T-helper 2 cell (primary cell): ENCODE measurements at places on chromosomes 13 and 19.

DNA sequence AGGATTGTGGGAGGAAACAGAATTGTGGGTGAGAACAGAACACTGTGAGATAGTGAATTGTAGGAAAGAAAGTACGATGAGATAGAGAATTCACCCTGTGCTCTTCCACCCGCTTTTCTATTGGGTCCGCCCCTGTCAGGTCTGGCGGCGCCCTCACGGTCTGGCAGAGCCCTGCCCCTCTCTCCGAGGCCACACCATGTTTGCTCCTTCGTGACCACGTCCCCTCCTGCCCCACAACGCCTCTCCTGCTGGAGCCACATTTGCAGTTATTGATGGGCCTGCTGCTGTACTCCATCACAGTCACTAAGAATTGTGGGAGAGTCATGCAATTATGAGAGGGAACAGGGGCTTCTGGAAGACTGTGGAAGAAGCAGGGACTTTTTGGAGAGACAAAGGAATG, 473.1 kb downstream of the KLF12 start:
- DNase-seq: no peak

- no peak for DNase-seq
Observed at GRCh38 chr13:47178090-47178950, 281.5 kb upstream of the HTR2A start.

- DNase-seq: no peak
Observed at GRCh38 chr13:107271227-107271626, 703.3 kb upstream of the ARGLU1 start.

GRCh38 chr13:99495466-99496183, 5.6 kb upstream of the TM9SF2 start:
- DNase-seq: peak; percentile 36

GRCh38 chr19:50515168-50515561, 1.5 kb upstream of the ASPDH start:
- DNase-seq: no peak

- DNase-seq: no peak
Observed at GRCh38 chr19:54299126-54299498, 13.9 kb downstream of the LILRA5 start.

DNA sequence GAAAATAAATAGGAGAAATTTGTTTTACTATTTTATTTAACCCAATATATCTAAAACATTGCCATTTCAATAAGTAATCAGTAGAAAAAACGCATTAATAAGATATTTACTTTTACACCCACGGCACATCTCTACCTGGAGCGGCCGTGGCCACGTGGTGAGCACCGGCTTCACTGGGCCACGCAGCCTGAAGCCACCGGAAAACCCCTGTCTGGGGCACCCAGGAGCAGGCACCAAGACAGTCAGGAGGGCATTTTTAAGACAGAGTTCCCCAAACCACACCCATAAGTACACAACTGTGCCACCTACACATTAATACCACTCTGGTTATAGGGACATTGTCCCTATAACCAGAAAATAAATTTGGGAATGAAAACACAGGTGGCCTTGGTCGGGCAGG, 80.9 kb downstream of the SPACA7 start:
- no peak for DNase-seq

GRCh38 chr13:96540670-96541069, 450.8 kb downstream of the HS6ST3 start:
- DNase-seq: no peak

DNA sequence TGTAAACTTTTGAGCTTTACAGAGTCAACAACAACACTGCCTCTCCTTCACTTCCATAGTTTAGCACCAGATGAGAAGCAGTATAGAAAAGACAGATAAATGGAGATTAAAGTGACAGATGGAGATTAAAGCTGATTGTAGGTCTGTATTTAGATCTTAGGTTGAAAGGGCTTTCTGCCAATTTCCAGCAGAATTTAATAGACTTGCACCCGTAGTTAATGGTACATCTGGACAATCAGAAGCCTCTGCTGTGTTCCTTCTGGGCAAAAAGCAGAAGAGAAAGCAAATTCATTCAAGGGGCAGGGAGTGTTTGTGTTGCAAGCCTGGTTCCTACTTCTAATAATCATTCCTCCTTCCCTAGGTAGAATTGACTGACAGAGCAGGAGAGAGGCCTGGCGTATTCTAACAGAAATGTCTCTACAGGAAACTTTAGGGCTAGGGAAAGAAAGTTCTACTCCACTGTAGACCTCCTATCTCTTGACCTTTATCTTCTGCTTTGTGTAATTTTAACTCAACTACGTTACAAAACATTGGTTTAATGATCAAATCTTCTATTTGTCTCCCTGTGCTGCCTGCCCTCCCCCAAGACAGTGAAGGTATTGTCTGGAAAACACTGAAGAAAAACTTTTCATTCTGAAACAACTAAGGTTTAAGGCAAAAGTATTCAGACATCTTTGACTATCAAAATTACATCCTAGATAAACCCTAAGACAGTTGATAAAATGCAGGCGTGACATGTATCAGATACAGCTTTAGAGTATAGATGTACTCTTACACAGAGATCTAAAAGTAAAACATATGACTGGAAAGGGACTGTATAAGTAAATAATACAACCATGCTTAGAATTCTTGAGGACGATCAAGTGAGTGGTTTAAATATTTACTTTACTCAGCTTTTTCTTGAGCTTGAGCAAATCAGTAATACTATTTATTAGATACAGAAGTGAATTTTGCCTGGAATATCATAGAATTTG, 44.4 kb downstream of the GPC6 start:
- no peak for DNase-seq

GRCh38 chr19:29836409-29836825, 24.6 kb downstream of the CCNE1 start:
- DNase-seq: no peak

- no peak for DNase-seq
Observed at GRCh38 chr13:65926750-65927171, 1303.4 kb downstream of the PCDH9 start.

GRCh38 chr19:40726279-40726678, 9.4 kb downstream of the ITPKC start:
- no peak for DNase-seq

GRCh38 chr19:20164456-20164855, 2.6 kb upstream of the ZNF486 start:
- DNase-seq: no peak

DNA sequence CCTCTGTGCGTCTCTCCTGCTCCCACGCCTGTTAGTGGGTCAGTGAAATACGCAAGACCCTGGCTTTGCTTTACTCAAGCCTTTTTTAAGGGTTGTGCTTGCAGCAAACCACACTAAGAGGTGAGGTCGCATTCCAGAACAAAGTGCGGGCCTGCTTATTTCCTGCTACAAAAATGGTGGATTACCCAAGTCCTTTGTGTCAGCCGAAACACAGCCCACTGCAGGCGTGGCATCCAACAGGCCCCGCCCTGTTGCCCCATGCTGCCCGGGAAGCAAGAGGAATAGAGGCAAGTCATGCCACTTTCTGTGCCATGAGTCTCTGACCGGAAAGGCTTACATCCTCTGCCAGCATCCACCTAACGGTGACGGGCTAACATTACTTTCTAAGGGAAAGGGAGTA, 7.7 kb upstream of the IRS2 start:
- no peak for DNase-seq

GRCh38 chr19:49473868-49474541, at the start of gene FLT3LG:
FLT3LG (plus strand) TSS chr19:49474215; CDS start chr19:49474640, 425 bp downstream.
- peak; percentile 95 for DNase-seq

- no peak for DNase-seq
Observed at GRCh38 chr13:33678084-33678483, 139.9 kb upstream of the RFC3 start.

DNA sequence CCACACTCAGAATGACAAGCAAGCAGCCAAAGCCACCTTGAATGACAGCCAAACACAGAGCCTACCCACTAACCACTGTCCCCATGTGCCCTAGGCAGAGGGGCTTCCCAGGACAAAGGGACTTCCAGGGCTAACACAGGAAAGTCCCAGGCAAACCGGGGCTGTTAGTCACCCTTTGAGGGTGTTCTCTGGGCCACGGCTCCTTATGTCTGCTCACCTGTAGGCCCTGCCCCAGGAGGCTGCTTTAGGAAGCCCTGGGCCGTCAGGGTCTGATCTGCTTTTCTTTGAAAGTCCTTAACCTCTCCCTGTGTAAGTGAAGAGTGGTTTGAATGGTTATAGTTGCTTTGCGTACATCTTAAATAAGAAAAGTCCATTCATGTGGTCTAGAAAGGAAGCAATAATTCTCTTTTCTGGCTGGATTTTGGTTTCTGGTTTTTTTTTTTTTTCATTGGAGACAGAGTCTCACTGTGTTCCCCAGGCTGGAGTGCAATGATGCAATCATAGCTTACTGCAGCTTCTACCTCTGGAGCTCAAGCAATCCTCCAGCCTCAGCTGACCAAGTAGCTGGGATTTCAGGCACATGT, 161.4 kb downstream of the EFNB2 start:
- DNase-seq: no peak

DNA sequence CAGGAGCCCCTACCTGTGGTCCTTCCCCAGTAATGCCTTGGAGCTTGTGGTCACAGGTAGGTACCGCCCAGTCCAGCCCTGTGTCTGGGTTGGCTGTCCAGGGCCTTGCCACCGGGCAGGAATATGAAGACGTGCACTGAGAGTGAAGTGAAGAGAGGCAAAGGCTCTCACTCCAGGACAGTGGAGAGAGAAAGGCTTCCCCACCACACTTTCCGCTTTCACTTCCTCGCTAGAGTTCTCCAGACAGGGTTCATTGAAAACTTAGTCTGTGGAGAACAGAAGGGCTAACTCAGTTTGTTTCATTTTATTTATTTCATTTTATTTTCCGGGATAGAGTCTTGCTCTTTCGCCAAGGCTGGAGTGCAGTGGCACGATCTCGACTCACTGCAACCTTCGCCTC, 14.2 kb downstream of the FCAR start:
- DNase-seq: no peak

DNA sequence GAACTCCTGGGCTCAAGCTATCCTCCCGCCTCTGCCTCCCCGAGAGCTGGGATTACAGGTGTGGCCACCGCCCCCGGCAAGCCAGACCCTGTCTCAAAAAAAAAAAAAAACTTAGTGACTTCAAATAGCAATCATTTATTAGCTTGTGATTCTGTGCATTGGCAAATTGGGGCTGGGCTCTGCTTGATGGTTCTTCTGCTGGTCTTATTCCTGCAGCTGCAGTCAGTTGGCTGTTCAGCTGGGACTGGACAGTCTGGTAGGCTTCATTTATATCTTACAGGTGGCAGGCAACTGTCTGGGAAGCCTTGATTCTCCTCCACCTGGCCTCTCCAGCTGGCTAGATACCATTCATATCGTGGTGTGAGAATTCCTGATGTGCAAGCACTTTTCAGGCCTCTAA, 7.4 kb downstream of the DHDH start:
- DNase-seq: no peak

DNA sequence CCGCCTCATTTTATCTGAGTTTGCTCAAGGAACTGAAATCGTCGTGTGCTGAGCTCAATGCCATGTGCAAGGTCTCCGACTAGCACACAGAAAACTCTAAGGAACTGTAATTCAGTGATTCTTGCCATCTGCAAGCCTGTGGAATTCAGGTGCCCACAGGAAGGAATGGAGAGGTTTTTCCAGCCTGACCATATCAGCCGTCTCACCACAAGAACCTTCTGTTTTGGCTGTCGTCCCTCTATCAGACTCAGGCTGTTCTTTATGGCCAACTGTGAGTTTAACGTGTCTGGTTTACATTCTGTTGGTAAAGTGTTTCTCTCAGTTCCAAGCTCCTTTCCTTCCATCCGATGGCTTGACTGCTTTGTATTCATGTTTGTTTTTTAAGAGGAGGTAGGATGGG, 293.5 kb downstream of the SPRY2 start:
- no peak for DNase-seq

- no peak for DNase-seq
Observed at GRCh38 chr13:61795580-61795979, 379.9 kb upstream of the PCDH20 start.

GRCh38 chr13:24887759-24888158, 123.8 kb downstream of the RNF17 start:
- DNase-seq: no peak

- no peak for DNase-seq
Observed at GRCh38 chr19:4359627-4360000, 16.3 kb downstream of the MPND start.

DNA sequence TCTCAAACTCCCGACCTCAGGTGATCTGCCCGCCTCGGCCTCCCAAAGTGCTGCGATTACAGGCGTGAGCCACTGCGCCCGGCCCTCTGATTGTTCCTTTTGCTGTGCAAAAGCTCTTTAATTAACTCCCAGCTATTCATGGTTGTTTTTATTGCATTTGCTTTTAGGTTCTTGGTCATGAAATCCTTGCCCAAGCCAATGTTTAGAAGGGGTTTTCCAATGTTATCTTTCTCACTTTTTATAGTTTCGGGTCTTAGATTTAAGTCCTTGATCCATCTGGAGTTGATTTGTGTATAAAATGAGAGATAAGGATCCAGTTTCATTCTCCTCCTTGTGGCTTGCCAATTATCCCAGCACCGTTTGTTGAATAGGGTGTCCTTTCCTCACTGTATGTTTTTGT, 19.2 kb upstream of the GRTP1 start:
- DNase-seq: no peak

- no peak for DNase-seq
Observed at GRCh38 chr19:18357041-18357440, 16.6 kb downstream of the PGPEP1 start.

DNA sequence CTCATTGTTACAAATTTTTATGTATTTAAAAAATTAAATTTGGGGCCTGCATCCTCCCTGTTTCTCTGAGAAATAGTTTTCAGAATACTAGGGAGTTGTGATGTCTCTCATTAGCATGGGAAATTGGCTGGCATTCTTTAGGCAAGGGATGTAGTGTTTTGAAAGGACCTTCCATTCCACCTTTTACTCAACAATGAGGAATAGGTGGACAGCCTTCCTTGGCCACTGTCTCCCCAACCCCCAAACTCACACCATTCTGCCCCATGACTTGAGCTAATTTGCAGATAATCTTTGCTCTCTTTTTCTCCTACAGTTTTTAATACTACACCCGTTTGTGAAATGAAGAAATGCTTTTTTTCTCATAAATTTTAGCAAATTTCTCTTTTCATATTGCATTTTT, 244.6 kb upstream of the SPRY2 start:
- no peak for DNase-seq

DNA sequence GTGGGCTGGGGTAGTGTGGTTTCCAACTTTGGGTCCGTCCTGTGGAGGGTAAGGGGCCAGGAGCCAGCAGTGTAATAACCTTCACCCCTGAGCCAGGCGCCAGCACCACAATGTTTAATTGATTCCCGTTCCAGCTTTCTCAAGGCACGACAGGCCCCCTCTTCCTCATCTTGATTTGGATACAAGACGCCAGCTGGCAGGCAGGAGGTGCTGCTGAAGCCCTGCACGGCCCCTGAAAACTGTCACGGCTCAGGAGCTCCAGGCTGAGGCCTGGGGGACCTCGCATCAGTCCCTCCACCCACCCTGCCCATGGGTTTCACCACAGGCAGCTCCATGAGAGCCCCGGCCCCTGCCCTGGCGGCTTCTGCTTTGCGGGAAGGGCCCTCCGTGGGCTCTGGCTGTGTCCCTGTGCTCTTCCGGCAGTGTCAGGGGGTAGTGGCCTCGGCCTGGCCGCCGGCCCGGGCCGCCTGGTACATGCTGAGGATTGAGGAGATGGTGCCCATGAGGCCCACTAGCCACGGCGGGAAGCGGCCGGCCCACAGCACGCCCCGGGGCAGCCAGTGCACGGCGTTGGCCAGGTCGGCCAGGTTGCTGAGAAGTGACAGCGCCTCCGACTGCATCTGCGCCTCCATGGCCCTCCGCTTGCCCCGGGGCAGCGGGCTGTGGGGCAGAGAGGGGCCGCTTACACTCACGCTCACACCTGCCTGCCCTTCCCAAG, 11.9 kb downstream of the PEX11G start:
- no peak for DNase-seq
